ENCODE measurements at places on chromosomes 1 and 21.

DNA sequence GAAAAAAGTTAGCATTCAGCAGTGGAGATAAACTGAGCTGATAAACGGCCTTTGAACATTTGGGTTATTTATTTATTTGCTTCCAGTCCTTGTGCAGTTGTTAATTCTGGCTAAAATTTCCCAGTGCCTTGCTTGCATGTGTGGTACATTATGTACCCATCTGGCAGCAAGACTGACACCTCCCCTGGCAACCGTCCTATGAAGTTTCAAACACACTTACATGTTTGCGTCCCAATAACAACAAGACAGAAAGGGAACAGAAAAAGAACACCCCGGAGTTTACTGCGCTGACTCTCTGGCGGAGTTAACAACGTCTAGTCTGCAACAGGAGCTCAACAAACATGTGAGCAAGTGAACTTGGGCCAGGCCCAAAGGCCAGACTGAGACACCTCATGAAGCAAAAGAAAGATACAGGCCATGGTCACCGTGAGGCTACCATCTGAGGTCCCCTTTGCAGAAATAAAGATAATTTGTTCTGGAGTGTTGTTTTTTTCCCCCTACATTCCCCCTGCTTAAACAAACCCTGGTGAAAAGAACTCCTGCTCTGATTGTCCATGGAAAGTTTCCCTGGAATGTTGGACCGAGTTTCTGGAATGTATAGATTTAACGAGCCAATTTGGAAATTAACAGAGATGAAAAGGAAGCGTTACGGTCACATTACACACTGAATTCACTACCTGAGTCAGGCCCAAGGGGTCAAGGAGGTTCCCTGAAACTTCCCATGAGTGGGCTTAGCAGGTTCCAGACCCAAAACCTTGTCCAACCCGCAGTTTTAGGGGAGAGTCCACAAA is 33.4 kb downstream of the TRABD2B start:
- no peak for DNase-seq

- DNase-seq, result no peak
Measured at GRCh38 chr1:182851825-182852224, 12.7 kb downstream of the DHX9 start.

GRCh38 chr1:214404154-214404553 is 123.2 kb downstream of the SMYD2 start:
- DNase-seq, result no peak

DNA sequence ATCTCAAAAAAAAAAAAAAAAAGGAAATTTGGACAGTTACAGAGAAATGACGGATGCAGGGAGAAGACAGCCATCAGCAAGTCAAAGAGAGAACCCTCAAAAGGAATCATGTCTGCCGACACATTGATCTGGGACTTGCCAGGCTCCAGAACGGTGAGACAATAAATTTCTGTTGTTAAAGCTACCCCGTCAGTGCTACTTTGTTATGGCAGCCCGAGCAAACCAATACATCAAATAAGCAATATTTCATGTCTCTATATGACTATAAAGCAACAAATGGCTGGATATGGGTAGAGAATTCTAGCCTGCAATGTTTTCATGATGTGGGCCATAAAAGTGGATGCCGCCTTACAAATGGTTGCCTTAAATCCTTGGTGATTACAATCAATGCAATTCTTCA is 23.3 kb upstream of the FAM89A start:
- DNase-seq, result no peak

- peak; percentile 54 for DNase-seq
Measured at GRCh38 chr1:108125312-108126138, 74.6 kb downstream of the SLC25A24 start.

GRCh38 chr1:17903386-17903785 is 148.3 kb downstream of the ACTL8 start:
- DNase-seq, result no peak

DNA sequence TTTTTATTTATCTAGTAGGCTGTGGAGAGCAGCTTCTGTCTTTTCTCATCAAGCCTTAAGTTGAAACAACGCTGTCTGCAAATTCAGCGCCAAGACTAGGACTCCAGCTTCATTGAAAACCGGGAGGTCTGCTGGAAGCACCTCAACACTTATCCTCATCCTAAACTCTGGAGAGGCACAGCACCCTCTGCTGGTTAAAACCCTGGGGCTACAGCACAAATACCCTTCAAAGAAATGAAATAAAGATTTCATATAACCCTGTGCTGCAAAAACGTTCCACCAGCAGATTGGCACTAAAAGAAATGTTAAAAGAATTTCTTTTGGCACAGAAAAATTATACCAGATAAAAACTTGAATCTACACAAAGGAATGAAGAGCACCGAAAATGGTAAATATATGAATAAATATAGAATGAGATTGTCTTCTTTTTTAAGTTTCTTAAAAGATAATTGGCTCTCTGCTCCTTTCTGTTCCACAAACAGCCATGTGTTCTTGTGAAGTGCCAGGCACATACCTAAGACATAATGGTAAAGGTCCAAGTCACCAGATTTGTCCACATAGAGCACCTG is 227.7 kb upstream of the SAMSN1 start:
- DNase-seq, result no peak

DNA sequence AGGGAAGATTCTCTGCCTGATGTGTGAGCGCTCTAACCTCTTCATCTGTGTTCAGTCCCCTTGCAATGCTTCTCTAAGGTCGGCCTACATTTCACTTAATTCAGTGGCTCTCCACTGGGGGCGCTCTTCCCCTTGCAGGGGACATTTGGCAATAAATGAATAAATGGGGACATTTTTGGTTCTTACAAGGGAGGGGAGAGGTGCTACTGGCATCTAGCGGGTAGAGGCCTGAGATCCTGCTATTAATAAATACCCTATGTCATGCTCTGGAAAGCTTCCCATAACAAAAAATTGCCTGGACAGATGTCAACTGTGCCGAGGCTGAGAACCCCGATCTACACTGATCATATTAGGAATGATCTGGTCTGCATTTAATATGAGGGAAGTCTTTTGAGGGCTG is 25.9 kb upstream of the DNAJC11 start:
- no peak for DNase-seq

DNA sequence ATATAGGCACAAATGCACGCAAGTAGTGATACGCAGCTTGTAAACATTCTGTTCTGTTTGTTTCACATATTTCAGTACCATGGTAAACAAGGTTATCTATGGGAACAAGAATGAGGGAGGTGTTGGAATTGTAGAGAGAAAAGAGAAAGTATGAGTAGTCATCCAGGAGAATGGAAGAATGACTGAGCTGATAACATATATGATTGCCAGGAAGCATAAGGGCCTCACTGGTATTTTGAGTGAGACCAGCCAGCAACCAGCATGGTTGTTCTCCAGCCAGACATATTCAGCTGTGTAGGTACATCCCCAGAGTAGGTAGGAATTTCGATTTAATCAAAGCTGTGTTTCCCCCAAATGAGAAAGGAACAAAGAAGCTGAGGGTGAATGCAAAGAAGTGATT is 58.9 kb upstream of the ARTN start:
- DNase-seq, result no peak

GRCh38 chr1:112673592-112674439 is 643 bp upstream of the MOV10 start:
- peak; percentile 83 for DNase-seq

- DNase-seq, result no peak
Measured at GRCh38 chr1:55472784-55473183, 257.6 kb upstream of the USP24 start.

DNA sequence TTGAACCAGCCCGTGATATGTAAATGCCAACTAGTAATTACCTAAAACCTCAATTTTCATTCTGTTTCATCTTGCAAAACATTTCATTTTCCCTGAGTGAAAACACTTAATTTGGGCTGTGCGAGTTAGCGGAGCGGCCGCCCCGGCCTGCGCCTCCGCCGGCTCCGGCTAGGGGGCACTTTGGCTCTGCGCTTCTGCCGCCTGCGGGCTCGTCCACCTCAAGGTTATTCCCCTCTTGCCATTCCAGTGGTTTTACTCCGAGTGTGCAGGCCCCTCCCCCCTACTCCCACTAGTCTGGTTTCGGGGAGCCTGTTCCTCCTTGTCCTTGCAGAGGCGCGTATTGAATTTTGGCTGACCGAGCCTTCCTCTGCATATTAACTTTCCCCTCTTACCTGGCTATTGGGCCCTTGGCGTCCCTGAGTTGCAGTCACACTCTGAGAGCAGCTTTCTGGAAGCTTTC is 55.6 kb downstream of the PEX14 start:
- peak; percentile 67 for DNase-seq

- DNase-seq, result no peak
Measured at GRCh38 chr1:246592695-246593094, 26.4 kb downstream of the CNST start.

DNA sequence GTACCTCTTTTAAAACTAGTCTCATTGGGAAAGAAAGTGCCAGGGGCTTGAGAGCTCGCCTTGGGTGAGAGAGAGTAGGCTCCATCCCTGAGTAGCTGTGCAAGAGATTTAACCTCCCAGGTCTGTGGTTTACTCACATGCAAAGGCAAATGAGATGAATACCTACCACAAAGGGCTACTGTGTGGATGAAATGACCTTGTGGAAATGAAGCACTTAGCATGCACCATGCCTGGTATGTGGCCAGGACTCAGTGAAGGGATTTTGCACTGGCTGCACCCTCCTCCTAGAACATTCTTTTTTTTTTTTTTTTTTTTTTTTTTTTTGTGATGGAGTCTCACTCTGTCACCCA is 120.3 kb downstream of the PROX1 start:
- DNase-seq, result no peak

DNA sequence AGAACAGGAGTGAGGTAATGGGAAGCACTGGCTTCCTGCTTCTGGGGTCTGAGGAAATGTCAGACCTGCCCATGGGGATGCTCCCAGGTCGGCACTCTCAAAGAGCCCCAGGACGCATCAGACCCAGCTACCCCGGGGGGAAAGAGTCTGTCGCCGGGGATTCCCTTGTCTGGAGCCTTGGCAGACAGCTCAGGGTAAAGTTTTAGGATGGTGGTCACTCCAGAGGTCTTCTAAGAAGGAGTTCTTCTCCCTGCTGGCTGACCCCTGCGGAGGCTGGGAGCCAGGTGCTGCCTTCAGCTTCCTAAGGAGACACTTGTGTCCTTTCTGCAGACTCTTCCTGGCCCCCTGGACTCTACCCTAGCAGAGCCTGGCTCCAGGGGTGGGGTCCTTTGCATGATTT is 61.9 kb upstream of the PSEN2 start:
- no peak for DNase-seq

GRCh38 chr1:161187311-161187710 is 10.0 kb upstream of the B4GALT3 start:
- DNase-seq, result no peak

GRCh38 chr1:219296430-219297355 is 123.0 kb downstream of the LYPLAL1 start:
- no peak for DNase-seq

DNA sequence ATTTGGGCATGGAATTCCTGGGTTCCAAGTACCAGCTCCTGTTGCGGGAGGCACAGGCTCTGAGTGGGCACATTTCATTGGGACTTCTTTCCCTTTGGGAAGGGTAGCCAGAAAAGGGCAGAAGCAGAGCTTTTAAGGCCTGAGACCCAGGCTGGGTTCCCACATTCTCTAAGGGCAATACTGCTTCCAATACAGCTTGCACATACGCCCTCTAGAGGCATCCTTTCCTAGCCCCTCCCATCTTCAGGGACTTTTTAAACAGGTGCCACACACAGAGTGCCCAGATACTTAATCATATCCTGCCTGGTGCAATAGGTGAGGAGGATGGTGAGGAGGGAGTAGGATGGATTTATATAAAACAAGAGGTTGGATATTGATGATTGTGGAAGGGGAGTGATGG is 5.7 kb downstream of the GPR88 start:
- no peak for DNase-seq

DNA sequence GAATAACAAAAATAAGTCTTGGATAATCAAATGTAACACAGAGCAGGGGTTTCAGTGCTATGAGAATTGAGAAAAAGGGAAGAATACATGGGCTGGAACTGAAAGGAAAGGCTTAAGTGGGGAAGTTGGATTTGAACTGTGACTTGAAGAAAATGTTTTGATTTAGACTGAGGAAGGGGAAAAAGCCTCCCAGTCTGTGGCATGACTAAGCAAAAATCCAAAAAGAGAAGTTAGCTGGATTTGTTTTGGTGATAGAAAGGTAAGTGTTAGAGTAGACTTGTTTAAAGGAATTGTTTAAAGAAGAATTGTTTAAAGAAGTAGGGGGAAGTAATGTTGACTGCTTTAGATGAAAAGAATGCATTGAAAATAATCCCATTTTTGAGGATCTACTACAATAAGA is 46.0 kb downstream of the KCNK2 start:
- no peak for DNase-seq

- DNase-seq, result no peak
Measured at GRCh38 chr21:33394260-33394659, 9.0 kb upstream of the IFNGR2 start.

DNA sequence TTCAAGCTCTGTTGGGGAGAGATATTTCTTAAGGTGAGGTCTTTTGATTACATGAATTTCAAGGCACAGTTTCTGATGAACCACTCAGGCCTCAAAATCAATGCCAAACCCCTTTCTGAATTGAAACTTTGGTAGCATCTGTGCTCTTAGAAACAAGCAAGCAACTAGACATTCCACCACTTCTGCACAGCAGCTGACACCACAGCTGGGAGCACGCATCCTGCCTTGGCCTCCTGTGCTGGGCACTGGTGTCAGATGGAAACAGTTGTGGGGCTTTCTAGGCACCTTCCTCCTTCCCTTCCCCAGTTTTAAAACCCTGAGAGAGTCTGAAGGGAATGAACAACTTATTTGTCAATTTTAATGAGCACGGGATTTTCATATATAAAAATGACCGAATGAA is 360.2 kb downstream of the ADGRL2 start:
- no peak for DNase-seq

- DNase-seq, result no peak
Measured at GRCh38 chr1:85607126-85607920, 26.8 kb downstream of the CCN1 start.

DNA sequence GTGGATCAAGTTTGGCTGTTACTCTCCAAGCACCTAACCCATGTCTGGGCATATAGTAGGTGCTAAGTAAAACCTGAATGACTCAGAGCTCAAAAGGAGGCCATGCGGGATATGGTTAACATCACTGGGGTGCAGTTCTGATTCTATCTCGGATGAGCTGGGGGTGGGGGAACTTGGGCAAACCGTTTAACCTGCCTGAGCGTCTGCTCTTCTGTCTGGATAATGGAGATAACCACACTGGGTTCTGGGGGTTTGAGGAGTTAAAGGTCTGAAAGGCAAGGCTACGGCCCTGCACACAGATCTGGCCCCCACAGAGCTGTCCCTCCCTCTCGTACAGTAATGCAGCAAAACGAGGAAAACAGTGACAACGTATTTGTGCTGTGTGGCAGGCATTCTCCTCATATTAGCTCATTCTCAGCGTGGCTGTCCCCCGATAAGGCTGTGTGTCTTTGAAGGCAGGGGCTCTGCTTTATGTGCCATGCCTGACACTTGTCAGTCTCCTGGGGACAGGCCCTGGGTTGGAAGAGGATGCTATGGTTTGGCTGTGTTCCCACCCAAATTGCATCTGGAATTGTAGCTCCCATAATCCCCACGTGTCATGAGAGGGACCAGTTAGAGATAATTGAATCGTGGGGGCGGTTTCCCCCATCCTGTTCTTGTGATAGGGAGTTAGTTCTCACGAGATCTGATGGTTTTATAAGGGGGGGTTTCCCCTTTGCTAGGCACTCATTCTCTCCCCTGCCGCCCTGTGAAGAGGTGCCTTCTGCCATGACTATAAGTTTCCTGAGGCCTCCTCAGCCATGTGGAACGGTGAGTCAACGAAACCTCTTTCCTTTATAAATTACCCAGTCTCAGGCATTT is 6.8 kb upstream of the ALDH4A1 start:
- no peak for DNase-seq
